ENCODE measurements at places on chromosomes 5 and 9.
A peak's percentile ranks its signal among the peaks of the same experiment; 100 is the strongest.

DNA sequence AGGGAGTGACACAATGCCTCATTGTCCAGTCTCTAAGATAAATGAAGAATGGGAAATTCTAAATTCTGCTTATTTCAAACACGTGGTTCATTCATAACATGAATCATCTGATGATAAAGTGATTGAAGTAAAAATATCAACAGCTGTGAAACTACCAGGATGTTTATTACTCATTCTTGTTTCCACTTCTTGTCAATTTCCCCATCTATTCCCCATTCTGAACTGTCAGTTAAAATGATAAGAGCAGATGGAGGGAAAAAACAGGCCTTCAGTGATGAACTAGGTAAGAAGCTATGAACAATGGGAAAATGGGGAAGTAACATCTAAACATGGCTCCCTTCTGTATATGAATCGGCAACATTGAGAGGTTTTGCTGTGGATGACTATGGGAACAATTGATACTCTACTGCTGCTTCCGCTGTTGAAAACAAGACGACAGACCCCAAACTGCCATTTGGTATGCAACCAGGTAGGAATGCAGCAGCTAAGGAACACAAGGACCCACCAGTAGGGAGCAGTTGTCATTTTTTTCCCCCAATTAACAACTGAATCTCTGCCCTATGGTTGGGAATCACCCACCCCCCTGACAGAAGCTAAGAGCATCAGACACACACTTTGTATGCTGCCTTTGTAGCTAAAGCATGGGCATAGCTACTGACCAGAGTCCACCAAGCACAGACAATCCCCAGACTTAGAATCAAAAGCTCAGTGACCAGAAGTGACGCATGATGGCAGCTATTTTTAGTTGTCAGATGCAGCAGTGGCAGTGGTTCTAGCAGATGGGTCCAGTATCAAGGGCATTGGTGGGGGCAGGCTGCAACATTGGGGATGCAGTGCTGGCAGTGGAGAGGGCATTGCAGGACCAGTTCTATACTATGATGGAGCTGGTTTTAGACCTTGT is 52.9 kb upstream of the ZNF366 start:
- DNase-seq = no peak

GRCh38 chr9:98873951-98874371 is 66.5 kb downstream of the GALNT12 start:
- DNase-seq = no peak

DNA sequence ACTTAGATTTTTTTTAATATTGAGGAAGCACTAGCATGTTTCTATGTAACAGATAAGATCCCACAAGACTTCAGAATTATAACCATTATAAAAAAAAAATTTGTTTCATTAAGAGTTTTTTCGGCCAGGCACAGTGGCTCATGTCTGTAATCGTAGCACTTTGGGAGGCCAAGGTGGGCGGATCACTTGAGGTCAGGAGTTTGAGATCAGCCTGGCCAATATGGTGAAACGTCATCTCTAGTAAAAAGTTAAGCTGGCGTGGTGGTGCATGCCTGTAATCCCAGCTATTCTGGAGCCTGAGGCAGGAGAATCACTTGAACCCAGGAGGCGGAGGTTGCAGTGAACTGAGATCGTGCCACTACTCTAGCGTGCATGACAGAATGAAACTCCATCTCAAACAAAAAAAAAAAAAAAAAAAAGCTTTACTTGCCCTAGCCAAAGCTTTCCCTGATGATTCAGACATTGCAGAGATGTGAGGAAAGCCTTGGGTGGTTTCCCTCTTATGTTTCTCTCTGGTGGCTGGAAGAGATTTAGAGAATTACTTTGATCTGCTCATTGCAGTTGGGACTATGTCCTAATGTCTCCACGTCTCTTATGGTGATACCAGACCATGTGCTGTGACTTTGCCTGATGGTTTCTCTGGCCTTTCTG is 65.4 kb downstream of the EGFLAM start:
- DNase-seq = peak; percentile 81

DNA sequence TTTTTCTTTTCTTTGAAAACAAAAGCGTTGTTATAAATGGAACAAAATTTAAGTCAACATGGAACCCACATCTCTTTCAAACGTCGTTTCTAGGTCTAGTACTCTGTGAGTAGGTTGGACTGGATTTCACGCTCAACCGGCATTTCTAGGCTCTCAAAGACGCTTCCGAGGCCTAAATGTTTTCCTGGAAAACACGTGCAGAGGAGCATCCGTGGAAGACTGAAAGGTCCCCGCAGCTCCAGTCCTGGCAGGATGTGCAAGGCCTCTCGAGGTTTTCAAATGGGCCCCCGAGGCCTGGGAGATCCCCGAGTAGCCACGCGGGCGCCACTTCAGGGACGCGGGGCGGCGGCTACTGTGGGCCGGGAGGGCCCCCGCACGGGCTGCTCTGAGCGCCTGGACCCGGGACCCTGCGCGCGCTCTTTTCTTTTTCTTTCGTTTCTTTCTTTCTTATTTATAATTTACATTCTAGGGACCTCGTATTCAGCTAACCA is 4.2 kb upstream of the IRX2 start:
- peak; percentile 36 for DNase-seq

- DNase-seq = no peak
Measured at GRCh38 chr9:93620881-93621820, 44.8 kb downstream of the PHF2 start.

DNA sequence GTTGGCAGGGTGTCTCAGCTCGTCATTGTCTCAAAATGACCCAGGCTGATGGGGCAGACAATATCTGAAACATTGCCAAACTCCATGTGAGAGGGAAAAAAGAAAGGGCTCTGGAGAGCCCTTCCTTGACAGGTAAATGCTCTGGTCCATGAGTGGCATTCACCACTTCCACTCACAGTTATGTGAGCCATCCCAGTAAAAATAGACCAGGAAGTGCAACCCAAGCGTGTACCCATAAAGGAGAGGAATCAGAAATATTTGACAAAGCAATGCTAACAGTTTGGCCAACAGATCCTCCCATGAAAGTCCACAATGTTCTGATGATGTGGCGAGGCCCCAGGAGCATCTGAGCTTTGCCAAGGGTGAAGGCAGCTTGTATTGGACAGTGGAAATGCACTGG is 49.4 kb downstream of the ASTN2 start:
- no peak for DNase-seq

DNA sequence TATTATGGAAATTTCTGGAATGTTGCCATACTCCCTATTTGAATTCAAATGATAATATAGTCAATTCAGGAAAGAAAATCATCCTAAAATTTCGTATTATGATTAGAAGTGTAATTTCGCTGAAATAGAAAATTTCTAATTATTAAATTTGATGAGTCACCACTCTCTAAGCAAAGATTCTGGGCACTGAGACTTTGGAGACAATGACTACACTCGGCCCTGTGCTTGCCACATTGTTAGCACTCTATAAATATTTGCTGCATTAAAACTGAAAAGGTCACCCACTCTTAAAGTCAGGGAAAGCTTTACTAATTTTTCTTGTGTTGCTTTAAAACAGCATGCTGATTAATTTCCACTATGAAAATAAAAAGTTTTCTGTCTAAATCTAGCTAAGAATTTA is 240.3 kb downstream of the TLE4 start:
- DNase-seq = peak; percentile 18

- DNase-seq = peak; percentile 86
Measured at GRCh38 chr5:40676613-40677343, 2.9 kb upstream of the PTGER4 start.

GRCh38 chr5:61650661-61651060 is 318.6 kb downstream of the ZSWIM6 start:
- DNase-seq = no peak

DNA sequence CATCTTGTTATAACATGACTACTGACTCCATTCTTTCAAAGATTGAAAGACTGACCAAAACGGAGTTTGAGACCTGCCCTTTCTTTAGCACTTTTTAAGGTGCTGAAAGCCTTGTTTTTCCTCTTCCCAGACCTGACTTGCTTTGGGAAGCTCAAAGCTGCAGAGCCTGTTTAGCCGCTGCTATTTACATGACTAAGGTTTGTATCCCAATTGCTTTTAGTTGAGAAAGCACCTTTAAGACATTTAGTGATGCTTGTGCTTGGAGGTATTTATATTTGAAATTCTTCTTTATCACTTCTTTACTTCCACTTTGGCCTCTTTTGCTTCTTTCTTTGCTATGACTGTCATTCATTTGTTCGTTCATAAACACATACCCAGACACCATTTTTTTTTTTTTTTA is 182.6 kb upstream of the ELL2 start:
- DNase-seq = no peak

DNA sequence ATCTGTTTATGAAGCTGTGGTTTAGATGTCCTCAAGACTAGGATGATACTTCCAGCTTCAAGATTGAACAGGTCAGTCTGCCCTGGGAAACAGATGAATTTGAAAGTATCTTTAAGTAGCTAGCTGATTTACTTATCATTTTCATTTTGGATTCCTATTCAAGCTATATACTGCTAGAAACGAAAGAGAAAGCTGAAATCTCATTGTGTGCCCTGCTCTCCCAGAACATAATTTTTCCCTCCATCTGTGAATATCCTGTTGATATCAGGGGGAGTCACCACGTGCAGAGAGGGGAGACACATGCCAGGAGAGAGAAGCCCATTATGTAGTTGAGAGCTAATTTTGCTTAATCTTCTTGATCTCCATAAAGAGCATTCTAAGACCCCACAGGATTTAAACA is 439.1 kb downstream of the NR2F1-AS1 start:
- DNase-seq = no peak

- no peak for DNase-seq
Measured at GRCh38 chr9:77949751-77950436, 81.7 kb downstream of the GNAQ start.

DNA sequence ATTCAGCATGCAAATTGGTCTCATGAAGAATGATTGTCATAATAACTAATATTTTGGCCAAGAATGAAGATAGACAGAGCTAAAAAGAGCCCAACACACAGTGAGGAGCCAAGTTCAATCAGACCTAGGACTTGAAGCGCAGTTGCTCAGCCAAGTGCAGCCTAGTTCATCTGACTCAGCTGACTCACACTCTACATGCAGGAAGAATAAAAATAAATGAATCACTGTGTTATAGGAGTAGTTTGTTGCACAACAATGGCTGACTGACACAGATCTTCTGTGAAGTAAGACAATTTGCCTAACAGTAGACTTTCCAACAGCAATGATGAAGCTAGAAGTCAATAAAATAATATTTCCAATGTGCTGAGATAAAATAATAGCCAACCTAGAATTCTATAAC is 261.5 kb downstream of the CEMIP2 start:
- DNase-seq = peak; percentile 41

- DNase-seq = no peak
Measured at GRCh38 chr9:100591139-100591538, 13.3 kb downstream of the CAVIN4 start.

DNA sequence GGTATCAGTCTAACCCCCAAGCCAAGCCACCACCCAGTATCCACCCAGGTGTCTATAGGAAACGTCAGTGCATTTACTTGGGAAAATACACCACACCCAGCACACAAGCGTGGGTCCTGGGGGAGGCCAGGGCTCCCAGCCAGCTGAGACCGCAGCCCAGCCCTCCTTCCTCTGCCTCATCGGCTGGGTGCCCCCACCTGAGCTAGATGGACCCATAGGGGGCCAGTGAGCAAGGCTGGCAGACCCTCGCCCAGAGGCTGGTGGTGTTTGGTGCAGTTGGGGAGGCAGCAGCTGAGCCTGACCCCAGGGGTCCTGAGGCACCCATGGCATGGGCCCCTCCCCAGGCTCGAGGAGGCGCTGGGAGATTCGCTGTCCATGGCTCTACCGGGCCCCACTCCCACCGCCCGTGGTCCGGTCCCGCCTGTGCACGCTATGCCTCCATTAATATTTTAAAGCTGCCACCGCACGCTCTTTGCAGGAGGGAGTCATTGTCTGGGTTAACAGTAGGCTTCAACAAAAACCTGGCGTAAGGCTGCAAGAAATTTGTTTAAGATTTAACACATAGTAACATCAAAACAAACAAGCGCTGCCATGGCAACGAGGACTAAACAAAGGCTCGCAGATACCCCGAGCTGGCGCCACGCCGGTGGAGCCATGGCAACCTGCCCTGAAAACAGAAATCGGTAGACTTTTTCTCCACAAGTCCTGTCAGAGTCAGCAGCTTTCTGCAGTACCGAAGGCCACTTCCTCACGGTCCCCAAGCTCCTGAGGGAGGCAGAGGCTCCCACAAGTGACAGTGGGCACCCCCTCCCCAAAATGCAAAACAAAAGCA is 20.6 kb downstream of the TPPP start:
- peak; percentile 75 for DNase-seq

DNA sequence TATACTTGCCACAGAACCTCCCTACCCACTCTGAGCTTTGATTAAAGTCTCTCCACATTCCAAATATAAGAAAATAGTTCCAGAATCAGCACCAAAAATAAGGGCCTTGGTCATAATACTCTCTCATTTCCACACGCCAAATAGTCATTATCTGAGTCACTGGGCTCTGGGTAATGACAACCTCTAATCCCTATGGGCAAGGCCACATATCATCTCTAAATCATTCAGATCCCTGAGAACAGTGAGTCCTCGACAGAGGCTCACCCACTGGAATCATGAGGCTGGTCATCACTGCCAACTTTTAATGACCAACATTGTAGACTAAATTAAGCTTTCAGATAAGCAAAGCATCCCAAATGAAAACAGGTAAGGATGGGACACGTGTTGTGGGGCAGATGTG is 28.1 kb downstream of the FAM114A2 start:
- DNase-seq = peak; percentile 36

DNA sequence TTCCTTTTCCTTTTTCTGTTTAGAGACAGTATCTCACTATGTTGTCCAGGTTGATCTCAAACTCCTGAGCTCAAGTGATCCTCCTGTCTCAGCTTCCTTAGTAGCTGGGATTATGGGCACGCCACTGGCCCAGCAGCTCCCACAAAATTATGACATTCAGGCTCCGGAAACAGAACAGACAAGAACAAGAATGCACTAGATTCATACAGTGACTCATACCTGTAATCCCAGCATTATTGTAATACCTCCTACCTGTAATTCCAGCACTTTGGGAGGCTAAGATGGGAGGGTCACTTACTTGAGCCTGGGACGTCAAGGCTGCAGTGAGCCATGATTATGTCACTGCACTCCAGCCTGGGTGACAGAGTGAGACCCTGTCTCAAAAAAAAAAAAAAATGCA is 26.7 kb upstream of the B4GALT1 start:
- DNase-seq = no peak

DNA sequence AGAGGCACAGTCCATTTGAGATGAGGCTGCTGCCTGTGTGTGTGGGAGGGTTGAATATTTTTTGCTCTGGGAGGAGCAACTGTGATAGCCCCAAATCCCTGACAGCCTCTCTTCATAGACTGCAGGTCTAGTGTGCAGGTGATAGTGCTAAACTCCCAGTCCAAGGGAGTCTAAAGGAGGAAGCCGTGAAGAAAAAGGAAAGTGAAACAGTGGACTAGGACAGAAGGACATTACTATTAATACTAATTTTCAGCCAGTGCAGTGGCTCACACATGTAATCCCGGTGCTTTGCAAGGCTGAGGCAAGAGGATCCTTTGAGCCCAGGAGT is 295.0 kb downstream of the PDE4D start:
- DNase-seq = no peak

- peak; percentile 23 for DNase-seq
Measured at GRCh38 chr5:73596705-73597328, 29.2 kb upstream of the ARHGEF28 start.

Data from fibroblast of skin of back (primary cell).